ENCODE measurements at places on chromosomes 1 and 21.

- no peak for DNase-seq
Observed at GRCh38 chr1:91308544-91308943, 96.1 kb downstream of the HFM1 start.

DNA sequence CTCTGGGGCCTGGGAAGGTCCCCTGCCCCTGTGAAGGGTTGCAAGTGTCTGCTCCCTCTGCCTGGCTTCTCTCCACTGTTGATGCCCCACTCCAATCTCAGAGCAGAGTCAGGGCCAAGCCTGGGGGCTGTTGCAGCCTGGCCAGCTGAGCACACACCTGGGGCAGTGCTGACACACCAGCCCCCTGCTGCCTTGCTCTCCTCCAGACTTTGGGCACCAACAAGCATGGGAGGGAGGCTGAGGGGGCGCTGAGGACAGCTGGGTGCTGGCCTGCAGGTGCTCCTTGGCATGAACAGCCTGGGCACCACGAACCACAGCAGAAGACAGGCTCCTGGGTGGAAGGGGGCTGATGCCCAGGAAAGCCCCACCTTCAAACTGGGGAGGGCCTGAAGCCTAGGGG, 9.6 kb upstream of the MTR start:
- DNase-seq = no peak

DNA sequence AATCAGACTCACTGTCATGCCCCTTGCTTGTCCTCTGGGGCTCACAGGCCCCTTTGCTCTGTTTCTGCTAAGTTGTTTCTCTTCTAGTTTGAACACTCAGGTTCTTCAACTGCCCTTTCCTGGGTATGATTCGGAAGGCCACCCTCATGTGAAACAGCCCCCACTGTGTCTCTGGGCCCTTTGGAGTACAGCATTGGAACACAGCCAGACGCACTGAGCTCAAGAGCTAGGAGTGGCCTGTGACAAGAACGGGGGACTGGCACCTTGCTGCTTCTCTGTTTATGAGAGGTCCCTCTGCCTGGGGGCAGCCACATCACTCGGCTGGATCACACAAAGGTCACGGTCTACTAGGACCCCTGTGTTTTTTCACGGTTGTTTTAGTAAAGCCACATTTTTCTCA, 114.4 kb upstream of the ZC3H12A start:
- DNase-seq = no peak

DNA sequence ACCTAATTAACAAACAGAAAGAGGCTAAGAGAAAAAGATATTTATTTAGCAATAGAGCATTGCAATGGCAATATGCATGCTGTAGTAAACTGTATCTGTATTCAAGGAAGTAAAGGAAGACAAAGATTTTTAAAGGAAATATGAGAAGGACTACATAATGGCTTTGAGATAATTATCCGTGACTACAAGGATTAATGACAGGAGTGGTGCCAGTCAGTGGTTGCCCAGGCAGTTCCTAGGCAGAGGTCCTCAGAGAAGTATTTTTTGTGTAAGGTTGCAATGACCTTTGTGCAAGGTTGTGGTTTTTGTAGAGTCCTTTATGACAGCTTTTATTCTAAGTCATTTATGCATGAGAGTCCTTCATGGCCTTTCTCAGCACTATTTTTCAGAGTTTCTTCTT, 711.1 kb upstream of the CHRM3 start:
- DNase-seq = no peak

GRCh38 chr1:24316645-24317044, 2.5 kb upstream of the GRHL3 start:
- DNase-seq = no peak

- DNase-seq = no peak
Observed at GRCh38 chr1:177432897-177433296, 262.1 kb downstream of the BRINP2 start.

DNA sequence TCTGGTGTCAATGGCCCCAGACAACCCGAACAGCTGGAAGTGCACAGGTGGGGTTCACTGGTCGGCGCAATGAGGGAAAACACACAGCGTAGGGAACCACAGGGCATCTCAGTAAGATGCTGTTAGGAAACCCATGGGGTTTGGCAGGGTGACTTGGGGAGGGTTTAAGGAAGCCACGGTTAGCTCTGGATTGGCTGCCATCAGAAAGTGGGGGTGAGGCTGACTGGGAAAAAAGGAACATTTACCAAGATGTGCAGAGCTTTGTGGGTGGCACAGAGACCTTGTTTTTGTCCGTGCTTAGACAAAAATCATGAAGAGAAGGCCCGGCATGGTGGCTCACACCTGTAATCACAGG, 11.0 kb downstream of the ALDH4A1 start:
- no peak for DNase-seq

DNA sequence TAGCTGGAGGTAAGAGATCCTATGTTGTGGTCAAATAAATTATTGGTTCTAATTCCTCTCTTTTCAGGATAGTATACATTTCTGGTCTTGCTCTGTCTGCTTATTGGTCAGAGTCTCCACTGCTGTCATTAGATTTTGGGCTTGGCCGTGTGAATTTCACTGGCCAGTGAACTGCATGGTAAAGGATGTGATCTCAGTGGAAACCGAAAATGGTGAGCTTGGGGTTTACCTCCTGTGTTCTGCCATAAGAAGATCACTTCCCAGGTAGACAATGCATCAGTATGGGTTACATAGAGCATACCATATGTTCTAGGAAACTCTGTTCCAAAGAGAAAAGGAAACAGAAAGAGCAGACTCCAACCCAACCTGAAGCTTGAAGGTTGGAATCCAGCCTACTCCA, 1123.3 kb upstream of the B3GALT2 start:
- DNase-seq = no peak
